GDM1 (cell line): ENCODE measurements at places on chromosomes 13 and 19.

DNA sequence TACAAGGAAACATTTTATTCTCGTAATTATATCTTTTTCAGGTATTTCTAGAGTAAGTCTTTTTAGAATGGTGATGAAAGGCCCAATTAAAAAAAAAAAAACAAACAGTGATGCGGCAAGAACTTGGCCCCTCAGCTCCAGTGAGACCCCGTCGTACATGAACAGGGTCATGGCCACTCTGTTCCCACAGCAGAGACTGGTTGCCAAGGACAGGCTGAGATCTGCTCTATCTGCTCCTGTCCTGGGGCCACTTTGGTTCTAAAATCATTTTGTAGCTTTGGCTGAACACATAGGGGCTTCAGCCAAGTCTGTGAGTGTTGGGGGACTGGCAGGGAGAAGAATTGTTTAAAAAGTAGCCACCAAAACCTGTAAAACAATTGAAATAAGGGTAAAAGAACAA, 286.9 kb downstream of the RFC3 start:
- DNase-seq, result no peak

DNA sequence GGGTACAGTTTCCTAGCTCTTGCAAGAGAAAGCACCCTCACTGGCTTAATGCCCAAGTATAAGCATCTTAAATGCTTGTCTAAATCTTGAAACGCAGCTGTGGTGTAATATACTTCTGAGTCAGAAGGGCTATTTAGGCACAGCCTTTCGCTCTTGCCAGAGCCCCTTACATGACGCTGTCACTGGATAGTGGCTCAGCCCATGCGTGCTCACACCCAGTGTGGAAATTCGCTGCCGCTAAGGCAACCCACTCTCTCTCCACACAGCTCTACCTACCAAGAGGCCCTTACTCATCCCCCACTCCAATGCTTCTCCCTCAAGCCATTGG, 24.0 kb downstream of the UQCRFS1 start:
- no peak for DNase-seq

DNA sequence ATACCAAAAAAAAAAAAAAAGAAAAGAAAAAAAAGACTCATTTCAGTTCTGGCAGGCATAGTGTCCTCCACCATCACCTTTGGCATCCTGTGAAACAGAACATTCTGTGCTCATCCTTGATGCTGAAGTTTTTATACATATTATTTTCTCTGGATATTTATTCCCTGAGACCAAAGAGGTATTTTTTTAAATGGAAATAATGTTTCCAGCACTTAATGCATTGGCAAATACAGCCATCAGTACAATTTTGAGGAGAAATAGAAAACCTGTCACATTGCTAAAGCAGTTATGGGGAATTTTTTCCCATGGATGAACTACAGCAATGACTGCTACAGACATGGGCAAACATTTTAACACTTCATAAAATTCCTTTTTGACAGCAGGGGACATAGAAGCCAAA, 312.4 kb downstream of the DNAJC15 start:
- no peak for DNase-seq

DNA sequence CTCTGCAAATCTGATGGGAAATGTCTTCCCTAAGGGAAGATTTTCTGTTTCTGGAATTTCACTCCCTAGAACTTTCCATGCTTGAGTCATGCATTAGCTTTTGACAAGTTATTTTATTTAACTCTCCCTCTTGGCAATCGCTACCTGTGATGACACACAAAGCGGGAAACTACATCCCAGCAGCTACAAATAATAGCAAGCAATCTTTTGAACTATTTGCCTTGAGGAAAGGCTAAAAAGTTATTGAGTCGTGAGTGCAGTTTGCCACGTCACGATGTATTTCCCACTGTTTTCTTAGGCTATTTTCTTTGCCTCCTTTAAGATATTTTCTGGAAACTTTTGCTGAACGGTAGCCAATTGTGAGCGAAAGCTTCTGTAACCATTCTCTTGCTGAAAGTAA, 353.3 kb upstream of the HTR2A start:
- no peak for DNase-seq

GRCh38 chr19:20863176-20863575, 59.9 kb upstream of the ZNF85 start:
- no peak for DNase-seq
